ENCODE measurements at places on chromosomes 2 and 18.

- no peak for DNase-seq
Measured at GRCh38 chr18:73461780-73462059, 593.9 kb upstream of the NETO1 start.

GRCh38 chr2:85537600-85538506, 1.1 kb upstream of the MAT2A start:
- peak; percentile 39 for DNase-seq

DNA sequence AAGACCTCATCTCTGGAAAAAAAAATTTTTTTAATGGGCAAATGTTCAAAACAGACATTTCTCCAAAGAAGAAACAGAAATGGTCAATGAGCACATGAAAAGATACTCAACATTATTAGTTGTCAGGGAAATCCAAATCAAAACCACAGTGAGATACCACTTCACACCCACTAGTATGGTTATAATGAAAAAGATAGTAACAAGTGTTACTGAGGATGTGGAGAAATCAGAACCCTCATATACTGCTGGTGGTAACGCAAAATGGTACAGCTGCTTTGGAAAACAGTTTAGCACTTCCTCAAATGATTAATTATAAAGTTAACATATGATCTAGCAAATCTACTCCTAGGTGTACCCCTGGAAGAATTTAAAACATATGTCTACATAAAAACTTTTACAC, 29.0 kb upstream of the TCF7L1 start:
- peak; percentile 1 for DNase-seq

DNA sequence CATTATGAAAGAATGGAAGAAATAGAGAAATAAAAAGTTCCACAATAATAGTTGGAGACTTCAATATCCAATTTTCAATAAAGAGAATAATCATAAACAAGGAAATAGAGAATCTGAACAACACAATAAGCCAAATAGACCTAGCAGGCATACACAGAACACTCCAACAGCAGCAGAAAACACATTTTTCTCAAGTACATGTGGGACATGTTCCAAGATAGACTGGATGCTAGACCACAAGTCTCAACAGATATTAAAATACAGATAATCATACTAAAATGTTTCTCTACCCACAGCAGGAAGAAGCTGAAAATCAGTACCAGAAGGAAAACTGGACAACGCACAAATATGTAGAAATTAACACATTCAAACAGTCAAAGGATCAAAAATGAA, 113.9 kb downstream of the USP34 start:
- DNase-seq: no peak

DNA sequence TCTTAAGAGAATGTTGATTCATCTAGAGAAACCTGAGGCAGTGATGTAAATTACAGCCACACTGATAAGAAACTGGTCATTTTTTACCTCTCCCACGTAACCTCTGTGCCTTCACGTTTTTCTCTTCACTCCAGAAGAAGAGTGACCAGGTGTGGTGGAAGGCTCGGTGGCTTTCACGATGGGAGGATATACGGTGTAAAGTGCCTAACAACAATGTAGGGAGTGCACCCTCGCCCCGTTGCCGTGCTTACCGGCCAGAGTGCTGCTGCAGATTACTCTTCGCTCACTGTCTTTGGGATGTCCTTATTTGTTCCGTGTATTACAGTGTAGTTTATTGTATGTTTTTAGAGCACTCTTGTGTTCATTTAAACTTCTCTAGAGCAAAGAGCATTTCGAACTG, 46.5 kb downstream of the NCK2 start:
- no peak for DNase-seq

- DNase-seq: no peak
Measured at GRCh38 chr18:2794159-2794558, 52.6 kb upstream of the EMILIN2 start.

GRCh38 chr2:237422309-237422708, 8.3 kb upstream of the COL6A3 start:
- DNase-seq: no peak

DNA sequence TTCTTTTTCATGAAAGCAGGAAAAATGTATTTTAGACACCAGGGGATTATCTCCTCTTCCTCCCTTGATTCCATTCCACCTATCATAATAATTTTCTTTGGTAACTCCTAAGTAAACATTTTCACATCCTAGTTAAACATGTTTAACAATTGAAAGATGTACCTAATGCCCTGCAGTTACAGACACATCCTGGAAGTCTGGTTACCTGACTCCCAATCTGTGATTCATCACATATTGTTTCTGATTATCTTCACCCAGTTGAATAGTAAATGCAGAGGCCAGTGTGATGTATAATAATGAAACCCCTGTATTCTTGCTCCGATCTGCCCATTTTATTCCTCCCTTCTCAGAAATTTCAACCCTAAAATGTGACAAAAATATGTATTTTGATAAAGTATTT, 1237.6 kb upstream of the LRRTM1 start:
- no peak for DNase-seq

GRCh38 chr18:939166-939565, 34.5 kb downstream of the ADCYAP1 start:
- DNase-seq: no peak

- no peak for DNase-seq
Measured at GRCh38 chr18:62878305-62878704, 163.0 kb downstream of the PHLPP1 start.

DNA sequence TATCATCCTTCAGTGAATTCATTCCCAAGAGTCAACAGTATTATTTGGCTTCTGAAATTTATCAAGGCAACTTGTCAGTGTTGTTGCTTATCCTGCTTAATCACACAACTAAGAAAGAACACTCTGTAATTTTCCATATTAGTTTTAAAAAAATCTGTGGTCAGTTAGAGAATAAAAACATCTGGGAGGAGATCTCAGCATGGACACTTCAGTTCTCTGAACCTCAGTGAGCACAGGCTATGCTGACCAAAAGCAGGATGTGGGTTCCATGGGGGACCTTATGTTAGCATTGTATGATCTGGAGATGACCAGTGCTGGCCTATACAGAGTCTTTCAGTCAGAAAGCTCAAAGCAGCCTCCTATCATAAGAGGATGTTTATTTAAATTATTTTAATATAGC, 79.1 kb upstream of the KLHL14 start:
- DNase-seq: no peak

GRCh38 chr18:49014605-49015267, 64.0 kb upstream of the SMAD7 start:
- DNase-seq: no peak

GRCh38 chr2:102025583-102026267, 34.0 kb downstream of the IL1R2 start:
- peak; percentile 54 for DNase-seq

DNA sequence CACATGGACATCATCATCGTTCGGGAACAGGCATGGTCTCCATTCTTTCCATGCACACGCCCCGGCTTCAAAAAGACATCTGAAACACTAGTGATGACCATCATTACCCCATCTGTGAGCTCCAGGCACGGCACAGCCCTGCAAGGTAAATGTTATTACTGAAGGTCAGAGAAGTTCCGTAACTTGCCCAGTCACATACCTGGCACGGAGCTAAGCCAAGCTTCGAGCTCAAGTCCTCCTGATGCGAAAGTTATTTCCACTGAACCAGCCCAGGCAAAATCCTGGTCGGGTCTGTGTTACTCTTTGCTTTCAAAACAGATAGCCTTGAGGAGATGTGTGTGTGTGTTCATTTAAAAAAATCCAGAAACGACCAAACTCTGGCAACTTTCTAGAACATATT, 22.8 kb downstream of the FHL2 start:
- no peak for DNase-seq

- no peak for DNase-seq
Measured at GRCh38 chr2:190961918-190962487, 52.0 kb downstream of the STAT1 start.

- DNase-seq: no peak
Measured at GRCh38 chr2:52288596-52288995, 1256.7 kb upstream of the NRXN1 start.

- no peak for DNase-seq
Measured at GRCh38 chr2:45119855-45120254, 110.6 kb upstream of the SIX2 start.

DNA sequence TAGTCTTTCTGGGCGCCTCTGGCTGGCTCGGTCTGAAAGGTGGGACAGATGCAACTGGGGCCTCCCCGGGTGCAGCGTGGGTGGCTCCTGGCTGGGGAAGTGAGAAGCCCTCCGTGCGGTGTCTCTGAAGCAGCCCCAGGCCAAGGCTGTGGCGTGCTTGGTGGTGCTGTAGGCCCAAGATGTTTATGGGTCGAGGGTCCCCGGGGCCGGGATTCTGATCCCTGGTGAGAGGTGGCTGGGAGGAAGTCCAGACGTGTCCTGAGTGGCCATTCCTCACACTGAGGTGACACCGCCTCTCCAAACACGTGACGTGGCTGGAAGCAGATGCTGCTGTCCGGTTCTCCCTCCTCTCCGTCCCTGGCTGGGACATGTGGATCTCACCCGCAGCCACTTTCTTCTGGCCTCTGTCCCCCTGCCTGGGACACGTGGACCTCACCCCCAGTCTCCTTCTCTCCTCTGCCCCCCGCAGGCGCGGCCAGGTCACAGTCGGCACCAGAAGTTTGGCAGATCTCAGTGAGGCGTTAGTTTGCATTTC, 12.6 kb downstream of the RTP5 start:
- peak; percentile 30 for DNase-seq

- no peak for DNase-seq
Measured at GRCh38 chr2:217360781-217361482, 501.1 kb upstream of the TNP1 start.

GRCh38 chr2:201132518-201132917, 16.6 kb downstream of the CFLAR start:
- no peak for DNase-seq

DNA sequence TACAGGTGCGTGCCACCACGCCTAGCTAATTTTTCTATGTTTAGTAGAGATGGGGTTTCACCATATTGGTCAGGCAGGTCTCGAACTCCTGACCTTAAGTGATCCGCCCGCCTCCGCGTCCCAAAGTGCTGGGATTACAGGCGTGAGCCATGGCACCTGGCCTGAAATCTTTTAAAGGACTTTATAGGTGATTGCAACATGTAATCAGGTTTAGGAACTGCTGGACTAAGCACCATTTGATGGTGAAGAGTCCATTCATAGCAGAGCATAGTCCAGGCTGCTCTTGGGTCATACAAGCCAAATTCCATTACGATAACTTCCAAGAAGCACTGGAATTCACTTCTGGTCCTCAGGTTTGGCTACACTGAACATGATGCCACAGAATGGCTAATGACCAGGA, 200.6 kb upstream of the SMAD2 start:
- DNase-seq: no peak

- no peak for DNase-seq
Measured at GRCh38 chr2:20322527-20323300, 27.9 kb downstream of the PUM2 start.

- DNase-seq: no peak
Measured at GRCh38 chr2:234974501-234975385, 22.9 kb downstream of the SH3BP4 start.

DNA sequence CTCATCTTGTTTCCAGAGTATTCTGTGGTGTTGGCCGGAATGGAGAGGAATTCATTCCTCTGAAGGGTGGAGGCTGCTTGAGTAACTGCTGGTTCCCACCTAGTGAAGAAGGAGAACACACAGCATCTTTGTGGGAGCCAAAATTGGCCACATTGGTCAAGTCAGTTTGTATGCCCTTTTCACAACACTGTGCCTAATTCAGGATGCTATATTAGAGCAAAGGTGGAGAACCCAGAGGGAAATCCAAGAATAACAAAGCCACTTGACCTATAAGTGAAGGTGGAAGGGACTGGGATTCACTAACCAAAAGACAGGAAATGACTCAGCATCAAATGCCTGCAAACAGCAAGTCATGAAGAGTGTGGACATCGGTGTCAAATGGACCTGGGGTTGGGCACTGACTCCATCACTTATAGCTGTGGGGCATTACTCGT, 27.3 kb upstream of the MLPH start:
- no peak for DNase-seq

DNA sequence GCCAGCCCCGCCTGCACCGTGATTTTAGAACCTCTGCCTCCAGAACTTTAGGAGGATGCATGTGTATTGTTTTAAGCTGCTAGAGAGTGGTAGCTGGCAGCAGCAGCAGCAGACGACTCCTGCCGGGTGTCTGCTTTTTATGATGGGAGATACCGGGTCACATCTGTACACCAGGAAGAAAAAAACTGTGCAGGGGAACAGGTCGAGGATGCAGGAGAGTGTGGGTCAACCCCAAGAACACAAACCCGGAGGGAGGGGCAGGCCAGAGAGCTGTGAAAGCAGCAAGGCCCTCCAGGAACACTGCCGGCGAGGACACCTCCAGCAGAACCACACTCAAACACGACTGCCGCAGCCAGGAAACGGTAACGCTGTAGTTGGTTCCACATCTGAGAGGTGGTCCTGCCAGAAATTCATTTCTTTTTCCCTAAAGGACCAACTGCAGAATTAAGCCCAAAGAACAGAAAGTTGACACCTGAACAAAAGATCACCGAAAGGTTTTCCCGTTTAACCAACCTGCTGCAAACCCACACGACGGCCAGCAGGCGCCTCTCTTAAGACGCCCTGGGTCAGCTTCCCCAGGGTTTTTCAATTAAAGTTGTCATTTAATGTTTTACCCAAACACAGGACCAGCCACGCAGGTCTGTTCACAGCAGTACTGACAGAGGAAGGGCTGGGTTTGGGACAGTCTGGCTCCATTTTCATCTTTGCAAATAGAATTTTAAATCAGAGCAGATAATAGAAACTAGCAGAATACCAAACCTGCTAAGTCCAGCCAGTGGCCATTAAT, 60.5 kb downstream of the NDUFA10 start:
- DNase-seq: no peak

DNA sequence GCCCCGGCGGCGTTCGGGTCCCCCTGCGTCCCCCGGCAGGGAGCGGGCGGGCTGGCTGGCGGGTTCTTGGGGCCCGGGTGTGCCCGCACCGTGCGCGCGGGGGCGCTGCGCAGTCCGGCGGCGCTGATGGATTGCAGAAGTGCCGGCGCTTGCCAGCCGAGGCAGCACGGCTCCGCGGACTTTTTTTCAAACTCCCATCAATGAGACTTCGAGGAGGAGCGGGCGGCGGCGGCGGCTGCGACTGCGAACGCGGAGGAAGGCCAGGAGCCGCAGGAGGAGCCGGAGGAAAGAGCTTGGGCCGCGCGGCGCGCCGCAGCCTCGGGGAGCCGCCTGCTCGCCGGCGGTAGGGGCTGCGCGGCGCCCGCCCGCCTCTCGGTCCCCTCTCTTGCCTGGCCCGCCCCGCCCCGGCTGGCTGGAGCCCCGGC, at the start of gene GLI2:
Gene GLI2, plus strand, starts transcription at position 123 of the 425 bp plus-strand sequence. CDS start 61,453 bp downstream, outside the sequence.
- DNase-seq: no peak

- DNase-seq: no peak
Measured at GRCh38 chr2:19201911-19202462, 156.4 kb downstream of the OSR1 start.

DNA sequence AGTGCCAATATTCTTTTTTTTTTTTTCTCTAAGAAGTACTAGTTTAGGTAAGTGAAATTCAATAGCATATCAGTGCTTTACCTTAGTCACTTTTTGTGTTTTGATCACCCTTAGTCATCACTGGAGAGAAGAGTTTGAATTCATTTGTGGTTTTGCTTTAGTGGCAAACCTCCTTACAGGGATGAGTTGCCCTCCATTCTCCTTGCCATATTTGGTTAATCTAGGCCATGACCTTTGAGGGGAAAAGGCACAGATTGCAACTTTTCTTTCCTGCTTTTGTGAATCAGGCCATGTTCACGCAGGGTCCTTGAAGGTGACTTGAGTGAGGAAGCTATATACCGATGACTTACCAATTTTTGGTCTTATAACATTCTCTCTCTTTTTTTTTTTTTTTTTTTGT, 34.4 kb downstream of the PLEKHA3 start:
- DNase-seq: no peak

GRCh38 chr2:191526091-191526490, 151.8 kb upstream of the NABP1 start:
- DNase-seq: no peak
